ENCODE measurements at places on chromosomes 12 and 14.
A peak's percentile ranks its signal among the peaks of the same experiment; 100 is the strongest.

GRCh38 chr12:2982361-2982760 lies 23.2 kb downstream of the TEAD4 start:
- DNase-seq: no peak

DNA sequence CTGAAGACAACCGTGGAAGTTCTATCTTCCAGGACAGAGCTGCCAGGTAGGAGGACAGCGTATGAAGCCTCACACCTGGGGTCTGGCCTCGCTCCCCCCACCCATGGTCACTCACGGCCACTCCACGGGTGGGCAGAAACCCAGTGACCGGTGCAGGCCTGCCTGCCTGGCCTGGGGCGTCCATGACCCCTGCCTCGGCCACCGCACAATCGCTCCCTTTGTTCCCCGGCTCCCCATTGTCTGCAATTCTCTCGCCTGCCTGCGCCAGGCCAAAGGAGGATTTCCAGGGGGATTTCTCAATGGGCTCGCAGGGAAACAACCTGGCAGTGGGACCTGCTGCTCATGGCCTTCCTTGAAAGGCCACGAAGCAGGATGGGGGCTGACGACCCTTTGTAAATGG lies 22.6 kb downstream of the CCDC85C start:
- DNase-seq: no peak

GRCh38 chr12:14905269-14906004 lies 19.8 kb upstream of the MGP start:
- DNase-seq: no peak

GRCh38 chr12:13606290-13606689 lies 375.1 kb downstream of the GRIN2B start:
- no peak for DNase-seq

DNA sequence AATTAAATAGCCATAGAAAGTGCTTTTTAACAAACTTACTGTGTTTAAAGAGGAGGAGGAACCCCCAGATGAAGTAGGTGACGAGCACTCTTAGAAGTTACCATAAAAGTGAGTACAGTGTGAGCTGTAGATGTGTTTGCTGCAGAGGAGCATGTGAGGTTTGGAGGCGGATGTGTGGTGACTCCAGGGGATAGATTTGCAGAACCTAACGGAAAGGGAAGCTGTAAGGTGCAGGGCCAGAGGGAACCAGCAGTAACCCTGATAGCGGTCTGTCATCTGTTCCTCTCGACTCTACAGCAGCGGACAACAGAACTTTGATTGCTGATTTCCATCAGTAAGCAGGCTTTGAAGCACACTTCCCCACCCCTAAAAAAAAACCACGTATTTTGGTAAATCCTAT lies 5.2 kb downstream of the CALM1 start:
- no peak for DNase-seq

- DNase-seq: no peak
Observed at GRCh38 chr12:82481954-82482353, 123.6 kb downstream of the METTL25 start.

DNA sequence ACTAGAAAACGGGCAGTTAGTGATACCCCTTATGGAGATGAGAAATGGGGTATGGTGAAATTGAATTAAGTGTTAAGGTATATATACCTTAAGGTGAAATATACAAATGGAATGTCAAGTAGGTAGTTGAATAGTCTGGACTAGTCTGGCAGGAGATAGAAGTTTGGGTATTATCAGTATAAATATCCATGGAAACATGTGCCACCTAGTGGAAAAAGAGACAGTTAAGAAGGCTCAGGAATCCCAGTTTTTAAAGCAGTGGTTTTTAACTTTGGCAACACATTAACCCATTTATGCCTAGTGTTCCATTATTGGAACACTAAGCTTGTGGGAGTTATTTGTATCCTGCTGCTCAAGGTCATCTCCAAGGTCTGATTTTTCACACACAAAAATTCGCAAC lies 38.6 kb upstream of the TPH2 start:
- DNase-seq: no peak

DNA sequence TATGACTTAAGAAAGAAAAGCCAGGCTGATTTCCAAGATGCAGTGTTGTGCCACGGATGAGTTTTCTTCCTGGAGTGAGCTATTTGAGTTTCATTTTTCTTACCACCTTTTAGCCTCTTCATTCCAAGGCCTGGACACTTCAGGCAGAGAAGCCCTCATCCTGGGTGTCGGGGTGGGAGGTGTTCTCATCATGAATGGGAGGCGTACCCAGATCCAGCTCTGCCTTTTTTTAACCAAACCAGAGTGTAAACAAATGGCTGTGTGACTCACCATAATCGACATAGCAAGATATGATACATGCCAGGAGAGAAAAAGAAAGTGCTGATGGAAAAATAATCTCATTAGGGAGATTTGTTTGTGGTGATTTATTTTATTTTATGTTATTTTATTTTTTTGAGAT lies 79.9 kb downstream of the ARF6 start:
- DNase-seq: peak; percentile 21

All from stimulated activated CD8-positive, alpha-beta memory T cell treated with anti-CD3 and anti-CD28 coated beads, Interleukin-7, amount 100 ng/mL, for 4 hours (primary cell).